ENCODE measurements at places on chromosomes 3 and 15.

DNA sequence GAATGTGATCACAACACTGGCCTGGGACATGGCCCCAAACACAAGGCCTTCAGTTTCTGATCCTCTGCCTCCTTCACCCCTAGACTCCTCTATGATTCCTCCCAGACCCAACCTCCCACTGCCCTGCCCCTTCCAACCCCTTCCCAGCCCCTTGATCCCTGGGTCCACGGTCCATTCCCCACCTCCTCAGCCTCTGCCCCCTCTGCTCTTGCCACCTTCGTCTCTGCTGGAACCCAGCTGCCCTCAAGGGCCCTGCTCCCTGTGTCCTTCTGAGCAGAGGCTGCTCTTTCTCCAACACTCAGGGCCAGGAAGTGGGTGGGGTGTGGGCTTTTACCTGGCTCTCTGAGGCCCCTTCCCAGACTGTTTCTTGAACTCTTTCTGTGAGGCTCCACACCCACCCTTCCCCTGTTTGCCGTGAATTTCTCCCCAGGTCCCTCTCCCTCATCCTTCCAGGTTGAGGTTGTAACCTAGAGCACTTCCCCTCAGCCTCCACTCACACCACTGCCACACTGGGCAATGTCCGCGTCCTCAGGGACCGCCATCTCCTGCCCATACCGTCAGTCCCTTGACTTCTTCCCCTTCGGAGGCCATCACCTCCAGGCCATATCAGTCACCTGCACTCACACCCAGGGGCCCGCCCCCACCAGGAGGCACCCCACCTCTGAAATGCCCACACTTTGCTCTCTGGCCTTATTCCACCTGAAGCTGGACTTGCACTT lies 18.7 kb upstream of the SLCO2A1 start:
- DNase-seq: no peak

DNA sequence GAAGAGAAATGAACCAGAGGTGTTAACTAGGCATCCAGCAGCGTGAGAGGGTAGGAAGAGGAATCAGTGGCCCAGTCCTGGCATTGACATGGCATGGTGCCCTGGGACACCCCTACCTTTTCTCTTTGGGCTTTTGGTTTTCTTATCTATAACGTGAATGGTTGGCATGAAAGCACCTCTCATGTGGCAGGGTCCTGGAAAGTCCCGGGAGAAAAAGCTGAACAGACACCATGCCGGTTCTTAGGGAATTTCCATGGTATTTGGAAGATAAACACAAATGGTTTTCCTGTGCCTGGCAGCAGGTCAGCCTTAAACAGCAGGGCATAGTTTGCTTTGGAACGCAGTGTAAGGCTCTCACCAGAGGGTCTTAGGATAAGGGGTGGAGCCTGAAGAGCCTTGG lies 15.4 kb downstream of the ARNT2 start:
- DNase-seq: no peak

GRCh38 chr15:22227411-22228100 lies 147.2 kb downstream of the OR4M2 start:
- DNase-seq: no peak

DNA sequence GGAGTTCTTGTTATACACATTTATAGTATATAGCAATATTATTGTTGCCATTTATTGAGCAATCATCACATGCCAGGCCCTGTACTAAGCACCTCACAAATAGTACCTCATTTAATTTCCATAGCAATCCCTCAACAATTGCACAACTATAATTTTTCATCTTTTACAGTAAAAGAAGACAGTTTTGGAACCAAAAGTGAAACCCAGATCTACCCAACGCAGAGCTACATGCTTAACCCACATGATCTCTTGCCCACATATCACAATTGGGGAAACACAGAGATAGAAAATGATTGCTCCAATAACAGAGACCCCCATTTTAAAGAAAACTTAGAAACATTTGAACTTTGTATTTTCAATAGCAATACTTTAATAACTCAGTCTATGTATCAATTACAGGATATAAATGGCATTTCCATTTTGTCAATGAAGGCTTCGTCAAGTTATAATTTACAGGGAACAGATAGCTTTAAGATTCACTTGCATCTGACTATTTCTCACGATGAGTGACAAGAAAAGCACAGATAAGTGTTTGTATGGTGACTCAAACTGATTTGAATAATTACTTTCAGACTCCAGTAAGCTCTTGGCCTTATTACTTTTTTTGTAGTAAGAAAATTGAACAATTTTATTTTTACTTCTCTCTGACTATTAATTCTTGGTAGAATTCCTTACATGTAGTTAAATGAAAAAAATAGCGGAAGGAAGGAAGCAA lies 38.7 kb upstream of the CCDC50 start:
- DNase-seq: no peak

- DNase-seq: no peak
These were observed 130.3 kb upstream of the TMC3 start for GRCh38 chr15:81504170-81504905.

- DNase-seq: no peak
These were observed 13.2 kb upstream of the GNB4 start for GRCh38 chr3:179464323-179465092.

DNA sequence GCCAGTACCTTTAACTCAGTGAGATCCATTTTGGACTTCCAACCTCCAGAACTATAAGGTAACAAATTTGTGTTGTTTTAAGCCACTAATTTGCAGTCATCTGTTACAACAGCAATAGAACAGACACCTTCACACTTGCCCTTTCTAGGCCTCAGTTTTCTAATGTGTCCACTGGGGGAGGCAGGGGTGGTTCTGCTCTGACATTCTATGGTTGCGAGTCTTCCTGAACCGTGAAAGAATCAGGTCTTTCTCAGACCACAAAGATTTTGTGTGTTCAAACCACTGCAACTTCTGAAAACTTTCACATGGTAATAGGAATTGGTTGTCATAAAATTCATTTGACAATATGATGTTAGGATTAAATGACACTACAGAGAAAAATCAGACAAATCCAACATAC lies 26.8 kb upstream of the CSTA start:
- DNase-seq: no peak

DNA sequence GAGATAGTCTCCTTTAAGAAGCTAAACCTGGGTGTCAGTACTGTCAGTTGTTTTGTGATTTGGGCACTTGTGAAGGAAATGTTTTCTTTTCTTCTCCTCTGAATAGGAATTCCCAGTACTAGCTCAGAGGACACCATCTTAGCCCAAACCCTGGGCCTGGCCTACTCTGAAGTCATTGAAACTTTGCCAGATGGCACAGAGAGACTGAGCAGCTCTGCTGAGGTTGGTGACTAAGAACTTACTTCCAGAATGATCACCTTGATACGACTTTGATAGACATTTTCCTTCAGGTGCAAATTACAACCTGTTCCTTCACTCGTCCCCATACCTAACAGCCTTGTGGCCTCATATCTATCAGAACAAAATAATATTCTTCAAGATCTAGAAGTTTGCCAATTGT lies 100.2 kb downstream of the LARS2 start:
- no peak for DNase-seq

GRCh38 chr3:57745101-57745500 lies 11.0 kb upstream of the SLMAP start:
- DNase-seq: no peak

DNA sequence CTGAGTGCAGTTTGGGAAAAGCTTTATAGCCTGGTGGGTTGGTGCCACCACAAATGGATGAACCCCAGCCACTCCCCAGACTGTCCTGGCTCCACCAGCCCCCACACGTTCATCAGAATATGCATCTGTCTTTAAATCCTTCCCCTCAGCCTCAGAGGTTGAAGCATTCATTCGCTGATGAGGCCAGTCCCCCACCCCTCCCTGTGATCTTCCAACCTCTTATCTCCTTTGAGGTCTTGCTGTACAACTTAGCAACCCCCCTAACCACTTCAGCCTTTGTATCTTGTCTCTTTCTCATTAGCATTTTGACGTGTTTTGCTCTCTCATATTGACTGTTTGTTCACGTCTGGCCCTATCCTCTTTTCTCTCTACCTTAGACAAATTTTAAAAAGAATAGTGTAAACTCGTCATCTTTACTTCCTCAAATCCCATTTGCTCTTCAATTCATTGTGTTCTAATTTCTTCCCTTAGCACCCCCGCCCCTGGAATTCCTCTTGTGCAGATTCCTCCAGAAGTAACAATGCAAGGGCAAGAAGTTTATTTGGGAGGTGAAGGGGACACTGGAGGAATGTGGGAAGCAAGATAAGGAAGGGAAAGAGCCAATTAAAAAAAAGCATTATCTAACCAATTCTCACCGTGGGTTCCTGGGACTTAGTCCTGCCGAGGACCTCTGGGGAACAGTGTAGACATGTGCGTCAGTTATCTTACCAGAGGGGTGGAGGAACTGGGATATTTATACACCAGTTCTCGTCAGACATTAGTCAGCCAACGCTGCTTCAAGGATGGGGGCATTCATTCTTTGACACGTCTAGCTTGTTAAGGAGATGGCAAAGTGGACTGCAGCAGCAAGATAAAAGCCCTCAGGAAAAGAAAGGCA lies 38.6 kb downstream of the MOBP start:
- DNase-seq: no peak

DNA sequence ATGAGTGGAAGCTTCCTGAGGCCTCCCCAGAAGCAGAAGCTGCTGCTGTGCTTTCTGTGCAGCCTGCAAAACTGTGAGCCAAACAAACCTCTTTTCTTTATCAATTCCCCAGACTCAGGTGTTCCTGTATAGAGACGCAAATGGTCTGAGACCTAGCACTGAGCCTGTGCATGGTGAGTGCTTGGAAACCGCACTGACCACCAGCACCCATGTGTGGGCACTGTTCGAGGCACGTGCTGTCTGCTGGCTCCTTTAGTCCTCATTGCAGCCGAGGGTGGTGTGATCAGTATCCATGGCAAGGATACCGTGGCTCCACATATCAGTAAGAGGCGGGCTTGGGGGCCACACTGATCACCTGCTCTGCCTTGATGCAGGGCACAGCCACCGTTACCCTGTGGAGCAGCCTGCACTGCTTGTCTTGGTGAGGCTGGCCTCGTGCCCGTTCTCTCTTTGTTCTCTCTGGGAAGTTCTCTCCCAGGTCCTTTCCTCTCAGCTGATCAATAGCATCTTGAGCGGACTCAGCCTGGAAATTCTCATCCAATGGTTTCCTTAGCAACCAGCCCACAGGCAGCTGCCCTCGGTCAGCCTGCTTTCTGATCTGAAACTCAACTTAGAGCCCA lies 101.0 kb downstream of the PLXNA1 start:
- DNase-seq: no peak

- DNase-seq: no peak
These were observed 73.1 kb upstream of the BHLHE40 start for GRCh38 chr3:4906107-4906621.

- DNase-seq: no peak
These were observed 231.7 kb upstream of the ARRDC4 start for GRCh38 chr15:97728791-97729190.

DNA sequence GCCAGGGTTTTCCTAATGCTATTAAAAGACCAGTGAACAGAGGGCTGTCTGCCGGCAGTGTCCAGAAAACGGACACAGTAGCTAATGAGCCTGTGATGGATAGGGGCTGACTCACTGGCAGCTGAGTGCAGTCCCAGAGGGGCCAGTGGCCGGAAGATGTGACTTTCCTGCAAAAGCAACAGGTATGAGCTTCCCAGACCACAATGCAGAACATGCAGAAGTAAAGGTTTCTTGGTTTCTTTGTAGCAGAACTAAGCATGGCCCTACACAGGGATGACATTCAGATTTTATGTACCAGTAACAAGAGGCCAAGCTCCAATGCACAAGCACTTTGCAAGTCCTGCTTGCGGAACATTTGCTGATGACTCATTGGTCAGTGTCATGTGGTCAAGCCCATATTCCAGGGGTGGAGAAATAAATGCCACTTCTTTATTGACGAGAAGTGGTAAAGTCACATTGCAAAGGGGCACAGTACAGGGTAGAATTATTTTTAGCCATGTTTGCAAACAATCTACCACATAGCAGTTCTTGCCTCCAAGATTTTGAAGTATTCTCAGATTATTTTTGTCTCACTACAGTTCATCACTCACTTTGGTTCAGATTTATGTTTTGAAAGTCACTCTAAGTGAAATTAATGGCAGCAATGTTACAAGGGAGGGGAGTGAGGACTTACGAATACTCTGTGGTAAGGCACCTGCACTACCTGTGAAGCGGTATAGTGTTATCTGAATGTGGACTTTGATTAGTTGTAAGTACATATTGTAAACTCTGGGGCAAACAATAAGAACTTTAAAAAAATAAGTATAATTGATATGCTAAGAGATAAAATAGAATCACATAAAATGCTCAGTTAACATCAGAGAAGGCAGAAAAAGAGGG lies 263.3 kb downstream of the ABHD5 start:
- DNase-seq: no peak

DNA sequence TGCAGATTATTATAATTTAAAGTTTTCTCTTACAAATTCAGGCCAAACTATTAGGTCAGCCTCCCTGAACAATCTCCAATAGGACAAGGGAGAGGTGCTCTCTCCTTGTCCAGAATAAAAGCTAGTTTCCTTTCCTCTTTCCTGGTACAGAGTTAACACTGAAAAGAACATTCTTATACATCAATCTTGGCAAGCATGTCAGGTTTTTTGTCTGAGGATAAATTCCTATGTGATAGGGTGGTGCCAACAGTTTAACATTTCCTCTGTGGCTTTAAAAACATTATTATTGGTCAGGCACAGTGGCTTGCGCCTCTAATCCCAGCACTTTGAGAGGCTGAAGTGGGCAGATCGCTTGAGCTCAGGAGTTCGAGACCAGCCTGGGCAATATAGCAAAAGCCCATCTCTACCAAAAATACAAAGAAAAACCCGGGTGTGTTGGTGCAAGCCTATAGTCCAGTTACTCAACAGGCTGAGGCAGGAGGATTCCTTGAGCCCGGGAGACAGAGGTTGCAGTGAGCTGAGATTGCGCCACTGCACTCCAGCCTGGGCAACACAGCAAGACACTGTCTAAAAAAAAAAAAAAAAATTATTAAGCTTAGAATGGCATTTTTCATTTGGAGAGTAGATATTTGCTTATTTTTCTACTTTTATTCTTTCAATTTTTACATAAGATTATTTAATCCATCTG lies 13.7 kb upstream of the ULK4 start:
- no peak for DNase-seq

DNA sequence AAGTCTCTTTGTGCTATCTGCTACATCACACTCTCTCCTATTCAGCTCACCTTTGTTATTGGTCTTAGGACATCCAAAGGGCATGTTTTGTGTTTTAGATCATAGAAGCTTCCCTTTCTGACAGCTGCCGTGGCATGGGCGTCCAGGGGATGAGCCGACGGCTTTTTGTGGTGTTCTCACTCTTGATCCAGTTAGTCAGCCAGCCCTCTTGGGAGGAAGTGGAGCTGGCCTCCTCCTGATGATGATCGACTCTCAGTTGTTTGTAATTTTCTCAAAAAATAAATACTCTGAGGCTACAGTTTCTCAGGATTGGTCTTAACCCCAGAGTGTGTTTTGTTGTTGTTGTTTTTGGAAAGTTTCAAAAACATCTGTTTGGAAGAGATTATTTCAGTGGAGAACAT lies 34.4 kb downstream of the BOC start:
- DNase-seq: no peak
